ENCODE measurements at places on chromosomes 11 and 22.
A peak's percentile ranks its signal among the peaks of the same experiment; 100 is the strongest.

- DNase-seq = no peak
Observed at GRCh38 chr11:62933750-62934495, 12.8 kb upstream of the CHRM1 start.

- DNase-seq = no peak
Observed at GRCh38 chr11:1994121-1994520, 3.5 kb downstream of the H19 start.

GRCh38 chr11:44804449-44805437 lies 78.0 kb downstream of the TSPAN18 start:
- DNase-seq = no peak

DNA sequence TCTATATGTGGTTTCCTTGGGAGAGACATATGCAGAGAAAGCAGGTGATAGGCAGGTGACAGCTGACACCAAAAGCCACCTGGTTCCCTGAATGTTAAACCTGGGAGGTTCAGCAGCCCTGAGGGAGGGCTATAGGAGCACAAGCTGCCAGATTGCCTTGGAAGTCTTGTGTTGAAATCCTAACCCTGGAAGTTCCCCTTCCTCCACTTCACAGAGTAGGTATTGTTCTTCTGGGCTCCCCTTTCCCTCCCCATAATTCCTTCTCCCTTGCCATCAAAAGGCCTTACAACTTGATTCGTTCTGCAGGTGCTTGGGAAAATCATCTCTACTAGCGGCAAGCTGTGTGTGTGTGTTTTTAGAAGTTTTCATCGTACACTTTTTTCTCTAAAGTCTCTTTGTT lies 5.4 kb downstream of the LDLRAD3 start:
- no peak for DNase-seq

GRCh38 chr22:34976474-34976873 lies 89.5 kb upstream of the ISX start:
- DNase-seq = no peak

DNA sequence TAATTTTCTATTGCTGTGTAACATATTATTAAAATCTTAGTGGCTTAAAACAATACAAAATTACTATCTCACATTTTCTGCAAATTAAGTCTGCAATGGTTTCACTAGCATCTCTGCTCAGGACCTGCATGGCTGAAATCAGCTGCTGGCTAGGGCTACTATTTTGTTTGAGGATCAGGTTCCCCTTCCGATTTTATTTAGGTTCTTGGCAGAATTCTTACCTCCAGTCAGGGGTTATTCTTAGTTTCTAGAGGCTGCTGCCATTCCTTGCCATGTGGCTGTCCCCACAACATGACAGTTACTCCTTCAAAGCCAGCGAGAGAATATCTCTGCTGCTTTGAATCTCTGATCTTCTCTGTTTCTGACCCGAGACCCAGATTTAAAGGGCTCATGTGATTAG lies 424.5 kb upstream of the ANO5 start:
- DNase-seq = no peak

DNA sequence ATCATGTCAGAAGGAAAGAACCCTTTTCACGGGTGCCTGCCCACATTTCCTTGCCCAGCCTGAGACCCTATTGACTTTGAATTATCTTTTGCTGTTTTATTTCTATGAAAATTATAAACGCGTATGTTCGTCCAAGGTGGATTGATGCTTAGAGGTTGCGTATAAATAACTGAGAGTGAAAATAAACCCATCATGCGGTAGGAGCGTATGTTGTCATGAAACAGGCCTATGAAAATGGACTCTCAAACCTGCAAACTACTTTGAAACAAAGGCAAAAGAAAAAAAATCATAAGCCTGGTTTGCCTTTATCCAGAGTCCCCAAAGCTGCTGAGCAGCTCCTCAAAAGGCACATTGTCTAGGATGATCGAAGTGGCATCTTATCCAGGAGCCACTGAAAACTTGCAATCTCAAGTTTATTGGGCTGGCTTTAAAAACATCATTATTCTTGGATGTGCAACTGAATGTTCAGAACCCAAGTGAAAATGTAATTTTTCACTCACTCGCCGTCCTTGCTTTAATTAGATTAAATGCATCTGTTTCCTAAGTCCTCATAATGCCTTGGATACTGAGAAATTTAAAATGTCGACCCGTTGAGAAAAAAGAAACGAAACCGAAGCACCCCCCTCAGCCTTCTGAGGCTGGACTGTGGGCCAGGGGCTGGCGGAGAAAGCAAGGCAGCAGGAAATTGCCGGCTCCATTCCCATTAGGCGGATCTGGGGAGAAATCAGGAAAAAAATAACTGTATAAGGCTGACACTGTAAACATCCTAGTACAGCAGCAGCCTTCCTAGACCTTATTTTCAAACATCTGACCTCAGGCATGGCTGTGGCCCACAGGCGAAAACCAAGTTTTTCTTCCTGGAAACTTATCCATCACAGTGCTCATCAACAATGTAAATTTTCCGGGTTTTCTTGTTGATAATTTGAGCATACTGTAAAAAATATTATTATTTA lies 82.9 kb upstream of the PPARA start:
- no peak for DNase-seq

DNA sequence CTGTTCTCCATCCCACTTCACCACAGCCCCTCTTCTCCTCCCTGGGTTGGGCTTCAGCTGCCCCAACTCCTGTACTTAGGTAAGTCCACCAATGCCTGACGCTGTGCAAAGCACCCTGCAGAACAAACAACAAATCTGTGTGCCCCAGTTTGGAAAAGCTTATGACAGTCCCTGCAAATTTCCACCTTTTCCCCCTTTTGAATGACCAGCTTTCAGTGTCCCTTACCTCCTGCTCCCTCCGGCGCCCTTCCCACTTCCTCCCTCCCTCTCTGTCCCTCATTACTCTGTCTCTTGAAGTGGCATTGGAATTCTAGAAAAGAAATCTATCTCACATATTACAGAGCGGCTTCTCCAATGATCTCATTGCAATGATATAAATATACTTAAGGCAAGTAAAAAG lies 352.9 kb upstream of the B3GAT1 start:
- no peak for DNase-seq

- no peak for DNase-seq
Observed at GRCh38 chr11:12161137-12161536, 50.7 kb downstream of the MICAL2 start.

GRCh38 chr11:92451063-92451462 lies 226.4 kb downstream of the FAT3 start:
- no peak for DNase-seq

GRCh38 chr22:44776605-44777363 lies 24.4 kb downstream of the ARHGAP8 start:
- DNase-seq = no peak

DNA sequence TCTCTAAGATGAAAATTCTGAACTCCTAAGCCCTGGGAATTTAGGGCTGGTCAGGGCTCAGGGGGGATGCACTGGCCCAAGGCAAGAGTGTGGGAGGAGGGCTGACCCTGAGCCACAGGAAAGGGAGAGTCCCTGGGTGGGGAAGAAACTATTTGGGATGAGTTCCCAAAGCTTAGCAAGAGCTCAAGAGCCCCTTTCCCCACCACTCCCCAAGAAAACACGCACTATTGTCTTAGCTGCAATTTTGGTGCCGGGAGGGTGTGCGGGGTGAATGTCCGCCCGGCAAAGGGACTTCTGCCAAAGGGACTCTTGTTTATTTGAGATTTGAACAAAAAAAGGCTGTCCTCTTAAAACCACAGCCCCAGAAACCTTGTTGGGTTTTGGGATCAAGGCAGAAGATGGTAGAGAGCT lies 37.0 kb downstream of the KIAA1671 start:
- DNase-seq = no peak

GRCh38 chr22:32839831-32840584 lies 38.5 kb downstream of the TIMP3 start:
- no peak for DNase-seq

- DNase-seq = no peak
Observed at GRCh38 chr11:94125407-94126115, 3.1 kb upstream of the PANX1 start.

DNA sequence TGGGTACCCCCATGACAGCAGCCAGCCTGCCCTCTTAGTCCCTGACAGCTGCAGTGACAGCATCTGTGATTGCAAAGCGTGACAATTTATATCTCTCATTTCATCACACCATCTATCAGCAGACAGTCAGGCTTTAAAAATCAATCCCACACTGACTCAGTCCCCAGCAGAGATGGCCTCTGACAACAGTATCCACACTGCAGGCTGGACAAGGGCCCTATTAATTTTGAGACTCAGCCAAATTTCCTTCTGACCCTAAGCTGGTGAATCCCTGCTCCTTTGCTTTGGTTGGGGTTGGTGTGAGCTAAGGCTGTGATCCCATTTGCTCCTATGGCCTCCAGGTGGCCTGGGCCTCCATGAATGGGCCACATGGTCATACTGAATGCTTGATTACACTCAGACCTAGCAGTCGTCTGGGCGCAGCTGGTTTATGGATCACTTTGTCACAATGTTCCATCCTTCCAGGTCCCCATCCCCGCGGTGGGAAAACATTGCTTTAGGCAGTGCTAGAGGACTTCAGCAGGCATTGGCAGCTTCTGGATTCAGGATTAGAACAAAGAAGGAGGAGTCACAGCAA lies 68.2 kb upstream of the B3GAT1 start:
- DNase-seq = no peak

GRCh38 chr11:114083391-114084252 lies 24.1 kb downstream of the ZBTB16 start:
- DNase-seq = no peak

GRCh38 chr11:119640541-119640940 lies 88.5 kb downstream of the NECTIN1 start:
- no peak for DNase-seq

GRCh38 chr11:10255388-10256125 lies 38.5 kb downstream of the SBF2 start:
- DNase-seq = no peak

GRCh38 chr11:59754859-59755700 lies at the start of gene STX3:
Gene STX3 (plus strand): TSS chr11:59755376. CDS start chr11:59755606, 230 bp downstream.
- DNase-seq = peak; percentile 72

DNA sequence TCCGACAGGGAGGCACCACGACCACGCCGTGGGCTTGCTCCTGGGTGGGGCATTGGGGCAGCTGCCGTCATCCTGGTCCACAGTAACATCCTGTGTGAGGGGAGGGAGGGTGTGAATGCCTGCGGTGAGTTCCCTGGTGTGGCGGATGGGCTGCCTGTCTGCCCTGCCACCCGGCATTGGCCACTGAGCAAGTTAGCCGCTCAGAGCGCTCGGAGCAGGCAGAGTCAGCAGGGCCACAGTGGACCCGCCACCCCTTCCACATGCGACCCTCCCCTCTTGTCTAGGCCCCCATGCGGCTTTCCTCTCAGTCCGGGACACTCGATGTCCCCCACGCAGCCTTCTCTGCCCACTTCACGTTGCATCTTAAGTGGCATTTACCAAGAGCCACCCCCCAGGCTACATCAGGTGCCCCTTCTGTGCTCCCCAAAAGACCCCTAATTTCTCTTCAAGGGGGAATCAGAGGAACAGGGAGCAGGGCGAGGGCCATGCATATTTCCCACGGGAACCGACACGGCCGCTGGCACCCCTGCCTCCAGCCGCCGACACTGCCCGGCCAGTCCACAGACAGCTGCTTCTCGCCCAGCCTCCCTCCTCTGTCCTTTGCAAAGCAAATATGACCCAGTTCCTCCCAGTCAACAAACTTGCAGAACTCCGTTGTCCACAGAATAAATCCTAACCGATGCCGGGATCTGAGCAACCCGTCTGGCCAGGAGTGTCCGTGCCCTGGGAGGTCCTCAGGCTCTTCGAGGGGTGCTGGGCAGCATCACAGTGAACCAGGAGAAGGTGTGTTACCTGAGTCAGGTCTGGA lies 1482.1 kb downstream of the TBC1D22A start:
- DNase-seq = no peak

GRCh38 chr11:79019277-79019676 lies 421.6 kb downstream of the TENM4 start:
- no peak for DNase-seq

- no peak for DNase-seq
Observed at GRCh38 chr11:12375720-12376119, 1.7 kb upstream of the PARVA start.

DNA sequence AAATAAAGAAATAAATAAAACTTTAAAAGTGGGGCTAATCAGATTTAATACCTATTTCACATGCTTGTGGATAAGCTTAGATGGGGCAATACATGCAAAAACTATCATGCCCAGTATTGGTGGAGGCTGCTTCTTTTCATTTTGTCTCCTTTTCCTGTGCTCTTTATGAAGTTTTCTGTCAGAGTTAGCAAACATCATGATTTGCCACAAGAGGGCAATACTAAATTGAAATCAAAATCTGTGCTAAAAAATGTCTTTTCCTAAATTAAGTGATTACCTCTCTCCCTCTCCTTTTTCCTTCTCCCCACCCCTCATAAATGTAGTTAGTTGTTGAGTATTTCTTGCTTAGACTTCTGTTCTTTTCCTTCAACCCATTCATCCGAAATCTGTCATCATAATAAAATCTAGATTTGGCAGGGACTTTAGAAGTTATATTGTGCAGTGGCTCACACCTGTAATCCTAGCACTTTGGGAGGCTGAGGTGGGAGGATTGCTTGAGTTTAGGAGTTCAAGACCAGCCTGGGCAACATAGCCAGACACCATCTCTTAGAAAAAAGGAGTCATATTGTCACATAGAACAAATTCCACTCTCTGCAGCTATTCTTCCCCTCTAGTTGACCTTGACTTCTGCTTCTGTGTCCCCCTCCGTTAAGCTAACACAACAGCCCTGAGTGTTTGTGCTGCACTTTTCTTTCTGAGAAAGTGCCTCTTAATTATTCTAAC lies 4.7 kb upstream of the ARHGAP42 start:
- no peak for DNase-seq

- peak; percentile 88 for DNase-seq
Observed at GRCh38 chr22:35352214-35353111, 28.4 kb upstream of the HMOX1 start.

DNA sequence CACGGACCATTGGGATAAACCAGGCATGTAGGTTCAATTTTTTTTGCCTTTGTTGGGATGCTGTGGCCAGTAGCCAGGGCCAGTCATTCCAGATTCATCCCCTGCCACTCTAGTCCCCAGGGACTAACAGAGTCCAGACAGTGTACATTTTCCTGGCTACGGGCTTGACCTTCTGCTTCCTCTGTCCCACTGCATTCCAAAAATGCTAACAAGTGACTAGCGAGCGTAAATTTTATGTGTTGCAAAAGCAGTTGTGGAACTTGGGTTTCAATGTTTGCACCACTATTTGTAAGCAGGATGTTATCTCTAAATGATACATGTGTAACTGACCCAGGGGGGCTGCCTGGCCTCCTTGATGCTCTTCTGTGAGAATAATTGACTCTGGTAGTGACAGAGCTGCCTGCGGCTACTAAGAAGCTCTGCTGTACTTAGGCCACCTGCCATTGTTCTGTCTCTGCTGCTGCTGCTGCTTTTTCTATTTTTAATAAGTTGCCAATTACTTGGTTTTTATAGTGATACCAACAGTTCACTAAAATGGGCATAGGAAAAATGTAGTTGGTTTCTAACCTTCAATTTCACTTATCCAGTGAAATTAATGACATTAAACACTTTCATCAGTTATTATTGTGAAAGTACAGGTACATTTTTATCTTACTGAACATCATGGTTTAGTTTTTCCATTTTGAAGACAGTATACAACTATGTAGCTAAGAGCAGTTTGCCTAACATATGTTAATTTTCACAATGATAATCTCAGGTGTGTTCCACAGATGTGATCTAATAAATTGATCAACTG lies 26.8 kb downstream of the TNRC6B start:
- DNase-seq = no peak

GRCh38 chr11:130181295-130182272 lies 22.0 kb downstream of the ST14 start:
- no peak for DNase-seq

All from stimulated activated naive CD8-positive, alpha-beta T cell treated with anti-CD3 and anti-CD28 coated beads, Interleukin-15, Interleukin-2, amounts not matched to agents 100 U/mL and 50 U/mL, for 24 hours (primary cell).